ENCODE measurements at places on chromosomes 4 and X.

GRCh38 chr4:104093247-104093646 is 373.5 kb upstream of the TACR3 start:
- peak; percentile 2 for DNase-seq

- DNase-seq: no peak
Observed at GRCh38 chrX:47697181-47697580, 38.2 kb upstream of the UXT start.

DNA sequence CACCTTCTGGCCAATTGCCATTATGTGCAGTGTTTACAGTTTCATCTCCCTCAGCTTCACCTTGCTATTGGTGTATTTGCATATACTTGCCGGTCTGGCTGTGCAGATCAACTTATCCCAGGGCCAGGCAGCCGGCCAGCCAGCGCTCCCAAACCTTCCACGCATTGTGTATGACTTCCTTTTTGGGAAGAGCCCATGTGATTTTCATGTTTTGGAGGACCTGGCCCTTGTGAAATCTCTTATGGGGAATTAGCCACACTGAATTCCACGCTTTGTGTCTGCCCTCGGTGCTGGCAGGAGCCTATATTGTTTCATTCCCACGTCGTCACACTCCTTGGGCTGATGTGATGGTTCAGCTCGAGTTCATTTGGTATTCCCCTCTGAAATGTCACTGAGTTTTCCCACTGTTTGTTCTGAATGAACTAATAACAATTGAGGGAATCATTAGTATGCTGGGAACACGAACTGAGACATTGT is 6.0 kb upstream of the PDLIM3 start:
- no peak for DNase-seq

DNA sequence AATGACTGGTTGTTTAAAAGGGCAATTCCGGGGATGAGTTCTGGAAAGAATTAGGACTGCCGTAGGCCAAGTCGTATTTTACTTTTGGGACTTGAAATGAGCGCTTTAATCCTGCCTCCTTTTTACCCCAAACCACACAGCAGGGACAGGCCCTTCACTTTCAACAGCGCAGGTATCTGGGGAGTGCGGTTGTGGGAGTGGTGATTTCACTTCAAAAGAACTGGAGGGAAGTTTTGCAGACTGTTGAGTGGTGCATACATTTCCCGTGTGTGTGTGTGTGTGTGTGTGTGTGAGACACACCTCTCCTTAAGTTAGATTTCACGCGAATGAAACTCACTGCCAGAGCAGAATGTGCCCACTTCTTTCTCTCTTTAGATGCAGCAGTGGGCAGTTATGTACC is 2.8 kb downstream of the NHS start:
- DNase-seq: no peak

GRCh38 chrX:72031634-72032033 is 100.1 kb downstream of the RTL5 start:
- DNase-seq: no peak

Measured in hematopoietic multipotent progenitor cell treated with erythropoietin and hydrocortisone succinate and interleukin-3 and kit ligand, for 4 days (in vitro differentiated cells).